SK-N-DZ (cell line): ENCODE measurements at places on chromosomes 4 and X.

- DNase-seq, result no peak
Observed at GRCh38 chr4:173247321-173247720, 78.7 kb downstream of the GALNT7 start.

GRCh38 chrX:107298276-107298675 is 91.9 kb downstream of the DNAAF6 start:
- no peak for DNase-seq

DNA sequence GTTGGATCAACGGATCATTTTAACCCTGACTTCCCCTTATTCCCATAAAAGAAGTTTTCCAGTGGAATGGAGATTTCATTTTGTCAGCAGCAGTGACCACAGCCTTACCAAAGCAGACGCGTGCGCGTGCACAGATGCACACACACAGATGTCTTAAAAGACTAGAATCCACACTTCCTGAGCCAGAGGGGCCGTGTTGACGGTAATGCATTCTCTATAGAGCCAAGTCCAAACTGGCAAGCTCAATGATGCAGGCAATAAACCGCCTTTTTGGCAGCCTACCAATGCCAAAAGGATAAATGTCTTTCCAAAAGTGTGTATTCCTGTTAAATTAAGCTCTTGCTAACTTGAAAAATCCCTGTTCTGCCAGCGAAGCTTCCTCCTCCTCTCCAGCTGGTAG is 18.8 kb upstream of the CLDN34 start:
- DNase-seq, result no peak

DNA sequence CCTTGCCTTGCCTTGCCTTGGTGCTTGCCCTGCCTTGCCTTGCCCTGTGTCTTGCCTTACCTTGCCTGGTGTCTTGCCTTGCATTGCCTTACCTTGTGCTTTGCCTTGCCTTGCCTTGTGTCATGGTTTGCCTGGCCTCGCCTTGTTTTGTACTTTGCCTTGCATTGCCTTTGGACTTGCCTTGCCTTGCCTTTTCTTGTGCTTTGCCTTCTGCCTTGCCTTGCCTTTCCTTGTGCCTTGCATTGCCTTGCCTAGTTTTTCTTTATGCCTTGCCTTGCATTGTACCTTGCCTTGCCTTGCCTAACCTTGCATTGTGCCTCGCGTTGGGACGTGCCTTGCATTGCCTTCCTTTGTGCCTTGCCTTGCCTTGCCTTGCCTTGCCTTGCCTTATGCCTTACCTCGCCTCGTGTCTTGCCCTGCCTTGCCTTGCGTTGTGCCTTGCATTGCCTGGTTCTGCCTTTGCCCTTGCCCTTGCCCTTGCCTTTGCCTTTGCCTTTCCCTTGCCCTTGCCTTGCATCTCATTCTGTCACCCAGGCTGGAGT is 82.8 kb downstream of the TAB3 start:
- no peak for DNase-seq

DNA sequence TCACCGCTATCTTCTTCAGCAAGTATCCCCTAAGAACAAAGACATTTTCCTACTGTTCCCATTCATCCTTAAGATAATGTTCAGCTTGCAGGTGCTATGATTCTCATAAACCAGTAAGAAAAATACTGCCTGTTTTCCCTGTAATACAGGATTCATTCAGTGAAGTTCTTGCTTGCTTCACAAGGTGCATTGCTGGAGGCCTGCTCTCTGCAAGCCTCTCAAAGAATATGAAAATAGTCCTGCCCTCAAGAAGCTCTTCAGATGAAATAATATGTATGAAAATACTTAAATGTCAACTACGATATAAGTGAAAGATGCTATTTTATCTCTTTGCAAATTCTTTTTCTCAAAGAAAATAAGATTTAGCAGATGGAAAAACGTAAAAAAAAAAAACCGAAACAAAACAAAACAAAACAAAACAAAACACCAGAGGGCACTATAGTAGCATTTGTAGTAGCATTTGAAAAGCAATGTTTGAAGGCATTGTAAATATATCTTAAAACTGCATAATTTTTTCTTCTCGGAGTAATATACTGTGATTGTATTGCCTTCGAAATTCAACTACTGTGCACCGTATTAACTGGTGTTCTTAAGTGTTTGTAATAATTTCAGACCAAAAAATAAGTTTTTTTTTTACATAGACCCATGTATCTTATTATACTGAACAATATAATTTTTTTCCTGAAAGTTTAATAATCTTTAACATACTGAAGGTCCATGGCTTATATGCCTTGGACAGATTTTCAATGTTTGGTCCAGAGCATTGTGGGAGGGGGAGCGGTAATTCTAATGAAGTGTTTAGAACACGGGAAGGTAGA is 26.0 kb downstream of the ADH4 start:
- peak; percentile 9 for DNase-seq

DNA sequence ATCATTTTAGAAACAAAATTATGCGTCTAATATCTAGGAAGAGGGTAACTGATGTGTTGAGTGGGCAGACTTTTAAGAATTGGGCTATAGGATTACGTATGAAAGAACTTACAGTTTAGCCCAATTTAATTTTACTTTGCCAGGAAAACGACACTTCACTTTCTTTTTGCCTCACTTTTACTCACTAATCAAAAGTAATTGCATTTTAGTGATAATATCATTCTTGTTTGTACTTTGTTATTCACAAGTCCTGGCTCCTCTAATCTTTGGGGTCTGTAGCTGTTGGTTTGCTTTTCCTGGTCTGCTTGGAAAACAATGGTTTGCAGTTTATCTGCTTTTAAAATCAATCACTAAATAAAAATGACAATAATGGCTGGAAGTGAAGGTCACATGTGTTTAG is 2.9 kb upstream of the ARX start:
- no peak for DNase-seq

GRCh38 chr4:141352331-141352730 is 131.6 kb downstream of the ZNF330 start:
- DNase-seq, result no peak

- DNase-seq, result no peak
Observed at GRCh38 chrX:115939636-115940160, 230.8 kb upstream of the AGTR2 start.

- no peak for DNase-seq
Observed at GRCh38 chr4:168843635-168844034, 166.4 kb downstream of the CBR4 start.

DNA sequence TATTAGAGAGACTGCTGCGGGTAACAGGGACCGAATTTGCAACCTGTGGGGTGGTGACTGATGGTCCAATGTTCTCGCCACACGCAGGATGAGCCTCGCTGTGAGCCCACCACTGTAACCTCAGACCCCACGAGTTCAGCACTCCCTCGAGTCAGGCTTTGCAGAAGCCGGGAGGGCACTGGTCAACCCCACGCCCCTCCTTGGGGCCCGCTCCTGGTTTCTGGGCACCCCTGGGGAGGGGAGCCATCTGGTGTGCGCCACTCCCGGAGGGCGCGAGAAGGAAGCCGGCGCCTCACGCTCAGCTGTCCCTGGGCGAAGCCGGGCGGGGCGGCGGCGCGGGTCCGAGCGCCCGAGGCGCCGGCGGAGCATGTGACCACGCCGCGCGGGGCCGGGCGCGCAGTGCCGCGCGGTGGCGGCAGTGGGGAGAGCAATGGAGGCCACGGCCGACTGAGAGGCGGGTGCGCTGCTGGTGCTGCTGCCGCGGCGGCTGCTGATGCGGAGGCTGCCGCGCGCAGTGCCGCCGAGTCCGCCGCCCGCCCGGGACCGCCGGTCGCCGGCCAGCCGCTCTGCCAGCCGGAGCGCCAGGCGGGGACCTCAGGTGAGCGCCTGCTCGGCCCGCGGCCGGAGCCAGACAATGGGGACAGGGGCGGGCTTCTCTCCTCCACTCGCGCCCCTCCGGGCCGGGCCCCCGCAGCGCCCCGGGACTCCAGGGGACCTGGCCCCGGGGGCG is 100.1 kb downstream of the CEP135 start:
- peak; percentile 72 for DNase-seq

DNA sequence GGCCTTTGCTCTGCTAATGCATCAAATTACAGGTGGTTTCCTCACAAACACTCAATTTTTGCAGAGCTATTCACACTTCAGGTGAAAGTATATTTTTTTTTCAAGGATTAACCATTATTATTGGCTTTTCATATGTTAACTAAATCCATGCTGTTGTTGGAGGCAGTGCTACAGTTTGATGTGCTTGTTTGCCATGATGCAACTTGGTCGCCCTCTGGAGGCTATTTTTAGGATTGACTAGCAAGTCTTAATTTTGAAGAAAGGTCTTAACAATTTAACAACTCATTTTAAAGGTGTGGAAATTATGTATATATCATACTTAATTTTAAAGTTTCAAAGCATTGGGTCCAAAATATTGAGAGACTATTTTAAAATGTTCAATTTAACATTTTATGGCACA is 168.8 kb upstream of the FAM47A start:
- peak; percentile 58 for DNase-seq

DNA sequence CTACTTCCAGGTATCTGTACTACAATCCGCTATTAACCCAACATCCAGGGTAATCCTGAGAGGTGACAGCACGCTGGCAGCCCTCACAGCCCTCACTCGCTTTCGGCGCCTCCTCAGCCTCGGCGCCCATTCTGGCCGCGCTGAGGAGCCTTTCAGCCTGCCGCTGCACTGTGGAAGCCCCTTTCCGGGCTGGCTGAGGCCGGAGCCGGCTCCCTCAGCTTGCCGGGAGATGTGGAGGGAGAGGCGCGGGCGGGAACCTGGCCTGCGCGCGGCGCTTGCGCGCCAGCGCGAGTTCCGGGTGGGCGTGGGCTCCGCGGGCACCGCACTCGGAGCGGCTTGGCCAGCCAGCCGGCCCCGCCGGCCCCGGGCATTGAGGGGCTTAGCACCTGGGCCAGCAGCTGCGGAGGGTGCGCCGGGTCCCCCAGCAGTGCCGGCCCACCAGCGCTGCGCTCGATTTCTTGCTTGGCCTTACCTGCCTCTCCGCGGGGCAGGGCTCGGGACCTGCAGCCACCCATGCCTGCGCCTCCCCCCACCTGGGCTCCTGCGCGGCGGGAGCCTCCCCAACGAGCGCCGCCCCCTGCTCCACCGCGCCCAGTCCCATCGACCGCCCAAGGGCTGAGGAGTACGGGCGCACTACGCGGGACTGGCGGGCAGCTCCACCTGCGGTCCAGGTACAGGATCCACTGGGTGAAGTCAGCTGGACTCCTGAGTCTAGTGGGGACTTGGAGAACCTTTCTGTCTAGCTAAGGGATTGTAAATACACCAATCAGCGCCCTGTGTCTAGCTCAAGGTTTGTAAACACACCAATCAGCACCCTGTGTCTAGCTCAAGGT is 87.3 kb downstream of the PRSS12 start:
- no peak for DNase-seq

DNA sequence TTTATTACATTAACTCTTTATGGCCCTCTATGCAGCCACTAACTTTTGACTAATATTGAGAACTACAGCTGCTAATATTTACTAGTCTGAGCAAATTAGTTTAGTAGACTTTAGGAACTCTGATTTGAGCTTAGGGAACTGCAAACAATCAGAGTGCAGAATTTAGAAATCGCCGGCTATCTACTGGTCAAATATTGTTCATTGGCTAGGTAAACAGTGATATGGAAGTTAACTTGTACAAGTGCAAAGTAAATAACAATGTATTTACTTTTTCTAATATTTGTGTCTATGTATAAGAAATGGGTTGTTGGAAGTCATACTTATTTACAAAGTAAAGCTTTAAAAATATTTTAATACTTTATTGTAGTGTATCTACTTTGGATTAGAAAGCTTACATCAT is 279.6 kb downstream of the CFAP299 start:
- no peak for DNase-seq

GRCh38 chrX:37926700-37927099 is 79.3 kb upstream of the DYNLT3 start:
- DNase-seq, result peak; percentile 7

DNA sequence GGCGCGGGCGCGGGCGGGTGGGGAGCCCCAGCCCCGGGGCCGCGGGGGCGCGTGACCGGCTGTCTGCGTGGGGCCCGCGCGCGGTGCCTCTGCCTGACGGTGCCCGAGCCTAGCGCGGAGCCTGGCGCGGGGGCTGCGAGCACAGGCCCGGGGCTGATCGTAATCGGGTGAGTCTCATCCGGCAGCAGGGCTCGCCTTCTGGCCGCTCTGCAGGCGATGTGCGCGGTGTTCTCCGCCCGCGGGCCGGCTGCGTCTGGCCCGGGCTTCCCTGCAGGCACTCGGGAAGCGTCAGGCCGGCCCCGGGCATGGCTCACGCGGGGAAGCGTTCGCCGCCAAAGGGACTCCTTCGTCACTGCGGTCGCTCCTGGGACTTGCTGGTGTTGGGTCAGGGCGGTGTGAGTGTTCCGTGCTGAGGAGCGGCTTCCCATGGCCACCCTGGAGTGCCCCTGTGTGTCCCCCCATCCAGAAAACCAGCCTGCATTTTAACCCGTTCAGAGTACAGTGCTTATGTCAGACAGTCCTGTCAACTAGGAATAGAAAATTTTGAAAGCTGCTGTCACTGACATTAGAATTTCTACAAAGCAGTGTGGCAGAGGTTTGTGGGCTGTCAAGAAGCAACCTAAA is 40.6 kb downstream of the FAM149A start:
- DNase-seq, result peak; percentile 48

- no peak for DNase-seq
Observed at GRCh38 chr4:70994069-70994366, 569 bp downstream of the DCK start.

- no peak for DNase-seq
Observed at GRCh38 chr4:102819588-102820365, 7.6 kb downstream of the UBE2D3 start.

GRCh38 chrX:86171366-86171765 is 23.1 kb downstream of the DACH2 start:
- peak; percentile 12 for DNase-seq

DNA sequence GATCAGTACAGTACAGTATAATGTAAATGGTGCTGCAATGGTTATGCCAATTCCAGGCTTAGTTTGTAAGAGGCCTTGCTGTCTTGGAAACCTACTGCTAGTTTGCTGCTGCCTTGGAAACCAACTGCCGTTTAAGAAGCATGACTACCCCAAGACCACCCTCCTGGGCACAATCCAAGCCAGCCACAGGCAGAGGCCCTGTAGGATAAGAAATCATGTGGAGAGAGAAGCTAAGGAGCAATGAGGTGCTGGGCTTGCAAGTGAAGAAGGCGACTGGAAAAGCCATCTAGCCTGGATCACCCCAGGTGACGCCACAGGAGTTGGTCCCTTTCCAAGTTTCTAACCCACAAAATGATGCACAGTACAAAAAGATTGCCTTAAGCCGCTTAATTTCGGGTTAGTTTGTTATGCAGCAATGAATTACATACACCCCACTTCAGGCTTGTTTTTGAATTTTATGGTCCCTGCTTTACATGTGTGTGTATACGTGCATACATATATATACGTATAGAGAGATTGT is 16.9 kb downstream of the ZFP42 start:
- no peak for DNase-seq

GRCh38 chr4:147693218-147693617 is 9.3 kb upstream of the PRMT9 start:
- no peak for DNase-seq

DNA sequence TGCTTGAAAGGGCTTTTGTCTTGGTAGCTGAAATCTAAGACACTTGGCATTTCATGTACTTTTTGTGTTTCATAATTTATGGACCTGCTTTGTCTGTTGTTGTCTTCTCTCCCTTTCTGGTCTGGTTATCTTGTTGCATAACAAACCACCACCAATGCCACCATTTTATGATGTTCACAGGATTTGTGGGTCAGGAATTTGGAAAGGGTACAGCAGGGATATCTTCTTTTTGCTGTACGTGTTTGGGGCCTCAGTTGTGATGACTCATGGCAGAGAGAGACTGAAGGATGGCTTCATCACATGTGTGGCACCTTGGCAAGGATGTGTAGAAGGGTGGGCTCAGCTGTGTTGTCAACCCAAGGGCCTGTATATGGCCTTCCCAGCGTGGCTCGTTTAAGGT is 35.2 kb downstream of the KDM6A start:
- no peak for DNase-seq
